Hepatocyte (in vitro differentiated cells): ENCODE measurements at places on chromosomes 11 and 22. TPM values are rescaled to one million over a fixed set of nuclear protein-coding genes. Genes with fewer than 3 reads are reported as not detected.

DNA sequence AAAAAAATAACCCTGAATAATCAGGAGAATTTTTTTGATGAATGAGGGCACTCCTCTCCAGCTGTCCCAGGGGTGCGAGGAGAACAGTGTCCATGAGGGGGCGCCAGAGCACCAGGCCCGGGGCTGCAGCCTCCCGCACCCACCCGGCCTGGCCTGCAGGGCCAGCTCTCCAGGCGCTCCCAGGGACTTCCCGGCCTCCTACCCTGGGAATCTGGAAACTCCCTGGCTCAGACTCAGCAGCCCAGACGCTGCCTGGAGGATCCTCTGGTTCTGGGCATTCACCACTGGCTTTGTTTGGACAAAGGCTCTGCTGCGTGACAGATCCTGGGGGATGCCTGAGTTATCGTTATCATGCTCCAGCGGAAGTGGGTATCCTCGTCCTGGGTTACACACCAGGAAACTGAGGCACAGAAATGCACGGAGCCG is 31.0 kb downstream of the MCM5 start:
- DNase-seq, result peak; percentile 94
- H3K27me3 ChIP-seq, result no peaks in the 10 kb centered on the region
- no peaks in the 10 kb centered on the region for H3K36me3 ChIP-seq
- no peak overlapping the region for H3K4me3 ChIP-seq
- peak overlapping the region; percentile 7 for H3K27ac ChIP-seq
- no peaks in the 10 kb centered on the region for H3K4me1 ChIP-seq

- H3K4me1 ChIP-seq, result peaks cover 6% of the 10 kb centered on the region
- H3K27me3 ChIP-seq, result peaks cover 54% of the 10 kb centered on the region
- no peak overlapping the region for H3K27ac ChIP-seq
- H3K4me3 ChIP-seq, result peak overlapping the region; percentile 13
- peak; percentile 11 for DNase-seq
Observed at GRCh38 chr22:43342347-43343261, 568 bp downstream of the SCUBE1 start.

DNA sequence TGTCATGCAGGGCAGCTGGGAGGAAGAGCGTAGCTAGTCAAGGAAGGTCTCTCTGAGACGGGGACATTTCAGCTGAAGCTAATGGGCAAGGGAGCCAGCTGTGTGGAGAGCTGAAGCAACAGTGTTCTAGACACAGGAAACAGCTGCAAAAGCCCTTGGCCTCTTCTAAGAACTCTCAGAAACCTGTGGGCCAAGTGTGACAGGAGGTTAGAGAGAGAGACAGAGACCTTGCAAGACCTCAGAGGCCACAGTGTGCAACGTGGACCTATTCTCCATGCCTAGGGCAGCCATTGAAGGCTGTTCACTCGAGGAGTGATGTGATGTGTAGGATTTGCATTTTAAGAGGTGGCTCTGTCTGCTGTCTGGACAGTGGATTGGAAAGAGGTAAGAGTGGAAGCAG is 48.7 kb upstream of the TNRC6B start:
- DNase-seq, result no peak
- no peaks in the 10 kb centered on the region for H3K4me1 ChIP-seq
- no peaks in the 10 kb centered on the region for H3K36me3 ChIP-seq
- no peak overlapping the region for H3K27ac ChIP-seq
- no peaks in the 10 kb centered on the region for H3K27me3 ChIP-seq

GRCh38 chr22:46390652-46391301 is 55.3 kb downstream of the TRMU start:
- no peak for DNase-seq
- no peaks in the 10 kb centered on the region for H3K27me3 ChIP-seq
- no peak overlapping the region for H3K4me3 ChIP-seq
- no peaks in the 10 kb centered on the region for H3K36me3 ChIP-seq
- H3K4me1 ChIP-seq, result no peaks in the 10 kb centered on the region
- H3K27ac ChIP-seq, result no peak overlapping the region

- no peaks in the 10 kb centered on the region for H3K27me3 ChIP-seq
- no peaks in the 10 kb centered on the region for H3K36me3 ChIP-seq
- H3K4me1 ChIP-seq, result no peaks in the 10 kb centered on the region
- H3K4me3 ChIP-seq, result no peak overlapping the region
- H3K27ac ChIP-seq, result no peak overlapping the region
Observed at GRCh38 chr11:104531075-104531474, 367.1 kb upstream of the PDGFD start.

DNA sequence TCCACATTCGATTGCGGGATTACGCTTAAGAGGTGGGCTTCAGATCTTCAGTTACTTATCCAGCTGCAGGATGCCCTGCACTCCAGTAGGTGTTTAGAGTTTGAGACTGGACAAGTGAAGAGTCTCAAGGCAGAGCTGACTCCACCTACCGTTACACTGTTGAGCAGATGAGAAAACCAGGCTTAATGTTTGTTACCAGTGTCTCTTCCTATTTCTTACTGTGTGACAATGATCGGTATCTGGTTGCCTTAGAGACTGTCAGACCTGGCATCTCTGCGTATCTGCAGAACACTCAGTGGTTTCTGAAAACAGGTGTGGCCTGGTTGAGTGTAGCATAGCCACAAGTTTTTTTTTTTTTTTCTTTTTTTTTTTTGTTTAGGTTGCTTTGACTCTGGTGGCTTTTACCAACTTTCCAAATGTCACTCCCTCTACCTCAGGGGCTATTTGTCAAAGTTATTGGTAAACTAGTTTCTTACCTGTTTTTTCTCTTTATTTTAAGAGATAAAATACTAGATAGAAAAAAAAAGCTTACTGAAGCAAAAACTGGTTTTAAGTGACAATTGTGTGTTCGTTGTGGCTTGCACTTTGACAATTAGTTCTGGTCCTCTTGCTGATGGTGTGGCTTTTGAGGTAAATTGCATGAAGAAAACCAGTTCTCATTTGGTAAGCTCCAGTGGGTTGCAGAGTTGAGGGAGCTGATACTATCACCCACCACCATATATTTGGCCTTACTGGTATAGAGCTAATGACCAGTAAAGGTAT is 284.8 kb downstream of the ETS1 start:
- H3K27me3 ChIP-seq, result no peaks in the 10 kb centered on the region
- no peak overlapping the region for H3K4me3 ChIP-seq
- H3K36me3 ChIP-seq, result no peaks in the 10 kb centered on the region
- no peak overlapping the region for H3K27ac ChIP-seq
- no peak for DNase-seq
- H3K4me1 ChIP-seq, result peaks cover 18% of the 10 kb centered on the region

Gene PLAAT2
- 0.77 and 1.2 TPM in 2 replicates for total RNA-seq

Gene RIMBP3B
- 0.17 TPM in 1 of 2 replicates, not detected in the other for total RNA-seq

Gene BCO2
- total RNA-seq, result 23.9 and 30.8 TPM in 2 replicates

Gene FIBIN
- total RNA-seq, result 29.9 and 36.7 TPM in 2 replicates
